NCI-H1105 treated with DMSO at 0.1 percent for 48 hours (cell line): ENCODE measurements at places on chromosomes 2 and 18.

- DNase-seq = no peak
These were observed 4.0 kb downstream of the B4GALT6 start for GRCh38 chr18:31680433-31680811.

- DNase-seq = no peak
These were observed 504.3 kb downstream of the DCC start for GRCh38 chr18:52844323-52844722.

GRCh38 chr2:206163251-206163880, 3.7 kb downstream of the EEF1B2 start:
- no peak for DNase-seq

- DNase-seq = no peak
These were observed 10.1 kb downstream of the ITM2C start for GRCh38 chr2:230874876-230875275.

GRCh38 chr2:156901373-156902031, 356.0 kb upstream of the GALNT5 start:
- no peak for DNase-seq

DNA sequence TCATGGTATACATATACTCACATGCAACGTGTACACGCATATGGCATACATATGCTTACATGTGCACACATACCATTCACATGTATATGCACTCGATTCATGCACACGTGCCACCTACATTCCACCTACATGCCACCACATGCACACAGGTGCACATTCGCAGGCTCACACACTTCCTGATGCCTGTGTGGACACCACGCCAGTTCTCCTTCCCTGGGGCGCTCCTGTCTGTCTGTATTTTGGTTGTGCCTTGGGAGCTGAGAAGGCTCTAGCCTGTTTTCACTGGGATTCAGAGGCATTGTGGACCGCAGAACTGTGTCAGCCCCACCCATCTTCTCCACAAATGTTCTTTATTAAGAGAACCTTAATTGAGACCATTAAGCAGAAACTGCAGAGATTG, 96.6 kb upstream of the CTDP1 start:
- no peak for DNase-seq

DNA sequence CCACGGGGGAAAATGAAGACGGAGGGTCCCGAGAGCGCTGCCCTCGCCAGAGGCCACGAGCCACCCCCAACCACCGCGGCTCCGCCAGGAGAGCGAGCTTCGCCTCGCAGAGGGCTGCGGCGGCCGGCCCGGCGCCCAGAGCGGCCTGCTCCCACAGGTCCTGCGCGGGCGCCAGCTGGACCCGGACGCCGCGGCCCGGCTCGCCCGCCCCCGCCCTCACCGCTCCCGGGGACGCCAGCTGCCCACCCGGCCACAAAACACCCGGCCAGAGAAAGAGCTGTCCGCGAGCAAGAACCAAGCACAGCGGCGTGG, 709 bp downstream of the PTPN2 start:
- no peak for DNase-seq

GRCh38 chr2:184272056-184272455, 326.3 kb upstream of the ZNF804A start:
- peak; percentile 19 for DNase-seq

- DNase-seq = peak; percentile 48
These were observed 97.2 kb downstream of the TMEM18 start for GRCh38 chr2:579961-580360.

DNA sequence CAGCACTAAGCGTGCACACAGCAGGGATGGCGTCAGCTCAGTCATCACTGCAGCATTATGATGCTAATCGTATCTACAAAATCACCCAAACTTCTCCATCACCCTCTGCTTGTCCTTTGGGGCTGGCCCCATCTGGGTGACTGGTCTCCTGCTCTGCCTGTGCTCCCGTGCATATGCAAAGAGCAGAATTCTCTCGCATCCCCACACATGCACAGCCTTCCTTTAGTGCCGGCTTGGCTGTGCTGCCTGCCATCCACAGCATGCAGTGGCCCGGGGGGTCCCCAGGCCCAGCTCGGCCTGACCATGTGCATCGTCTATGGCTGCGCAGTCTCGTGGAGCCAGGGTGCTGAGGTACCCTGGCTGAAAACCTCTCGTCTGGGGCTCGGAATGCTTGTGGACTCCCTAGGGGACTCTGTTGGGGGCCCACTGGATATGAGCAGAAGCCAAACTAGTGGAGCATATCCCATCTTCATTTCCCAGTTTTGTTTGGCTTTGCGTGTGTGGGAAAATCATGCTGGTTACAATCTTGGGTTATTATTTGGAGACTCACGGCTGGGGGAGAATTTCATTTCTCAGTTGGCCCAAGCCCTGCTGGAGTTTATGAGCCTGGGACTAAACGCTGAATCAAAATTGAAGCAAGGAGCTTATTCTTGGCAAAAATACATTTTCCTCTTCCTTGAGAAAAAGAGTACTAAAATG, 70.9 kb upstream of the HS6ST1 start:
- no peak for DNase-seq

GRCh38 chr2:33412920-33413319, 63.5 kb upstream of the RASGRP3 start:
- DNase-seq = peak; percentile 6

DNA sequence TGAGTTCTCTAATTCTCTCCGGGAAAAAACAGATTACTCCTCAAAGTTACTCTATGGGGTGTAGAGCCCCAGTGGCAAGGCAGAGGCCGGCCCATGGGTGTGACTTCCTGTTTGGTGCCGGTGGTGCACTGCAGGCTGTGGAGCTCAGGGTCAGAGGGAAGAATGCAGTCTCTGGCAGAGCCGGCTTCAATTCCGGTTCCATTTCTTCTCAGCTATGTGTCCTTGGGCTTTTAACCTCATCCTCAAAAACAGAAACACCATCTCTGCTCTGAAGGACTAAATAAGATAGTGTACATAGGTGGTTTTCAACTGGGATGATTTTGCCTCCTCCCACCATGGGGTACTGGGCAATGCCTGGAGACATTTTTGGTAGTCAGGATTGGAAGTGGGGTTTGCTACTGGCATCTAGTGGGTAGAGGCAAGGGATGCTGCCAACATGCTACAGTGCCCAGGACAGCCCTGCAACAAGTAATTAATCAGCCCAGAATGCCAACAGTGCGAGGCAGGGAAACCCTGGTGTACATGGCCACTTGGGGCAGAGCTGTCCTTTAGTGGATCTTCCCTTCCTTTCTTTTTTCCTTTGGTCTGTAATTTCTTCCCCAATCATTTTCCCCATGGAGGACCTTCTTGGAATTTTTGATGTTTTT, 81.2 kb downstream of the INSIG2 start:
- no peak for DNase-seq

DNA sequence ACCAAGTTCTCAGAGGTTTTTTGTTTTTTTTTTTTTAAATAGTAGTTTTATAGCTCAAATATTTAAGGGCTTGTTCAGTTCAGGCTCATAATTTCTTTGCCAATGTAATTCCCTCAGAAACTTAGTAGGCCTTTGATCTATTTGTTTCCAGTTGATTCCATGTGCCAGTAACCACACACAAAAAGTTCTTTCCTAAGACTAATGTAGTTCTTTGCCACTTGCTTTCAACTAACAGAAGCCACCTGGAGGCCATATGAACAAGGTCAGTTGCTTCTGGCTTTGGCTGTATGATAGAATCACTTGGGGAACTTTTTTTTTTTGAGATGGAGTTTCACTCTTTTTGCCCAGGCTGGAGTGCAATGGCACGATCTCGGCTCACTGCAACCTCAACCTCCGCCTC, 100.7 kb downstream of the DTNB start:
- DNase-seq = no peak

GRCh38 chr2:20093263-20094141, 42.1 kb upstream of the LAPTM4A start:
- peak; percentile 17 for DNase-seq

DNA sequence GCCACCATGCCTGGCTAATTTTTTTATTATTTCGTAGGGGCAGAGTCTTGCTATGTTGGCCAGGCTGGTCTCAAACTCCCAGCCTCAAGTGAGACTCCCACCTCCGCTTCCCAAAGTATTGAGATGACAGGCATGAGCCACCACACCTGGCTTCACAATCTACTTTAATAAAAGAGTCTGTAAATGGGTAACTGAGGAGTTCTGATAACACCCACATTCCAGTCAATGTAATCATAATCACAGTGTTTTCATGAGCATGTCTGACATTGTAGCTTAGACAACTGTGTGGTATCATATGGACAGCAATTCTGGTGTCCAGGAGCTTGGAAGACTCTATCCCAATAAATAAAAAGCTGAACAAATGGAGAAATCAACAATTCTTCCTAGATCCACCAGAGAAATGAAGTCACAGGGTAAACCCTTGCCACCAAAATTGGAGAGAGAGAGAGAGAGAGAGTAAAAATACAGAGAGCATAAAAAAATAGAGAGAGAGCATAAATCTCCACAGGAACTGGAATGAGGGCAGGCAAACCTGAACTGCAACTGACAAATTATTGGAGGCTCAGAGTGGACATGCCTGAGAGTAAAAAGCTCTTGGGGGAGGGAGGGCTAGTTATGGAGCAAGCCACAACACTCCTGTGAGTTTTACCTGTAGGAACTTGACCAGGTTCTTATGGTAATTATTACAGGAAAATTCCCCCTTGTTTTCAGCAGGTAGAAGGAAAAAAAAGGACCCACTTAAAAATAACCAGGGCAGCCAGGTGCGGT, 12.4 kb upstream of the NBEAL1 start:
- no peak for DNase-seq

GRCh38 chr2:36351736-36352349, 3.7 kb upstream of the CRIM1 start:
- DNase-seq = peak; percentile 28

DNA sequence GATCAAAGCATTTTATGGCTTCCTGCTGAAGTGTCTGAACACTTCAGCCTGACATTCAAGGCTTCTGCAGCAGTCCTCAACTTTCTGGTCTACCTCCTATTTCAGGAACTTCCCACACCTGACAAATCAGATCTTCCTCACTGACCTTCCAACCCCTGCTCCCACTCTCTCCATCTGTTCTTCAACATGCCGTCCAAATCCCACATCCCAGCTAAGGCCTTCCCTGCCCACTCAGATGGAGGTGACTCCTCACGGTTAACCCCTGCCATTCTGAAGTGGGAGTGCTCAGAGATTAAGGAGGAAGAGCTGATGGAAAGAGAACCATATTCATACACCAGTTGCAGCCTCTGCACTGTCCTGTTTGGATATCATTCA, 104.8 kb downstream of the POLR1A start:
- DNase-seq = no peak

- no peak for DNase-seq
These were observed 164.0 kb upstream of the MYO3B start for GRCh38 chr2:170013802-170014551.

GRCh38 chr2:134104754-134105153, 149.1 kb upstream of the MGAT5 start:
- DNase-seq = no peak

DNA sequence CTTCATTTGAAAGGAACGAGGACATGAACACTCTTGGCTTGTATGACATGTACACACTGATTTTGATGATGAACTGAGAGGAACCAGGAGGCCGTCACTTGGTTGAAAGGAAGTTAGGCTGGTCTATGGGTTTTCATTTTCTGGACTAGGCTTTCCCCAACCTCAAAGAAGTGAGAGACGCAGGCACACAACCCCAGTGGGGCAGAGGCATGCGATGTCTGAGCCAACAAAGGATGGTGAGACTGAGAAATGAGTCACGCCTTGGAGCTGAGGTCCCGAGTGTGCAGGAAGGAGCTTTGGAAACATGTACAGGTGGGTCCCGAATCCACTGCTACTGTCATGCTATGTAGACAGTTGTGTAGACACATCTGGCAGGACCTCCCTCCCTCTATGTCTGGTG, 24.1 kb downstream of the SIGLEC15 start:
- no peak for DNase-seq

- DNase-seq = no peak
These were observed 108.7 kb downstream of the ZBTB7C start for GRCh38 chr18:48300463-48300961.
